Stimulated activated CD8-positive, alpha-beta memory T cell treated with anti-CD3 and anti-CD28 coated beads, Interleukin-4, amount 100 ng/mL, for 1 hour (primary cell): ENCODE measurements at places on chromosomes 6 and 20.
A peak's percentile ranks its signal among the peaks of the same experiment; 100 is the strongest.

GRCh38 chr6:100484474-100484873, 19.8 kb upstream of the SIM1 start:
- no peak for DNase-seq

DNA sequence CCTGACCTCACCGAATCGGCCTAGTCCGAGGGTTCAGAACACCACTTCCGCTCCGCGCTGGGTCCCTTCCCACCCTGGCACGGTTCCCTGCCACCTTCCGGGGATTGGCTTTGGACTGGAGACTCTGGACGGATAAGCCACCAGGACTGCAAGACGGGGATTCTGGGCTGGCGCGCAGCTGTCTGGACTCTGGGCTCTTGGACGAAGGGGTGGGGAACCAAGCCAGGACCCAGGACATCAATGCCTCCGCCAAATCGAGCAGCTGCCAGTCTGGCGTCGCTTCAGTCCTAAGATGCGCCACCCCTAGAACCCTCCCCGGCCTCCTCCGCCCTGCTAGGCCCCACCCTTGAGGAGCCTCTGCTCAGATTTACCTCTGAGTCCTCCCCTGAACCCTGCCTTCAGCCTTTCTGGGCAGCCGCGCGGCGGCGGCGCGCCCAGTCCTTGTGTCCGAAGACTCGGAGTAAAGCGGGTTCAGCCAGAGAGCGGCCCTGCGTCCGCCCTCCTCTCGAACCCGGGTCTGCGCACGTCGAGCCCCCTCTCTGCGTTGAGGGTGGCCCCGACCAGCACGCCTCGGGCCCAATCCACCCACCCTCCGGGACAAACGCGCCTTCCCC, 1.2 kb downstream of the KCNK17 start:
- no peak for DNase-seq

GRCh38 chr6:119442776-119443184, 93.2 kb upstream of the MAN1A1 start:
- DNase-seq, result no peak

DNA sequence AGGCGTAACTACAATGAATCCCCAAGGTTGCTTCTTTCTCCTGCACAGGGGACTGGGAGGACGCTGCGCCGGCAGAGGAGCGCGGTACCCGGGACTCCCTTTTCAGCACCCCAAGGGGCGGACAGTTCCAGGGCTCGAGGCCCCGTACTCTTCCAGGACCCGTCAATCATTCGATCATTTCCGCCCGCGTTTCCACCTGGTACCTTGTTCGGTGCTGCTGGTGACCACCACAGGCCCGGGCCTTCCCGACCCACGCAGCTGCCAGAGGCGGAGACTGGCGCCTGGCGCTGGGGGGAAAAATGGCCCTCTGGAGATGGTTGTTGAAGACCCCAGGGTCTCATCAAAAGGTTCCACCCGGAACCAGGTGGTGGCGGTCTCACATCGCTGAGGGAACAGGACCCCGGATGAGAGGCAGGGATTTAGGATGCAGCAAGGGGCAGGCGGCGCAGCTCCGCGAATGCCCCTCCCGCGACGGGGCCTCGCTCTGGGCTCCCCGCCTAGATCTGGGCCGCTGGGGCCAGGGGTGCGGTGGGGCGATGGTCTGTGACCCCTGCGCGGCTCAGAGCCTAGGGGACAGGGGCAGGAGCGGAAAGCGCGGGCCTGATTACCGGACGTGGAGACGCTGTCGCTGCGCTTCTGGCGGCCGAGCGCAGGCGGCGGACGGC, 744 bp downstream of the VSX1 start:
- DNase-seq, result no peak

DNA sequence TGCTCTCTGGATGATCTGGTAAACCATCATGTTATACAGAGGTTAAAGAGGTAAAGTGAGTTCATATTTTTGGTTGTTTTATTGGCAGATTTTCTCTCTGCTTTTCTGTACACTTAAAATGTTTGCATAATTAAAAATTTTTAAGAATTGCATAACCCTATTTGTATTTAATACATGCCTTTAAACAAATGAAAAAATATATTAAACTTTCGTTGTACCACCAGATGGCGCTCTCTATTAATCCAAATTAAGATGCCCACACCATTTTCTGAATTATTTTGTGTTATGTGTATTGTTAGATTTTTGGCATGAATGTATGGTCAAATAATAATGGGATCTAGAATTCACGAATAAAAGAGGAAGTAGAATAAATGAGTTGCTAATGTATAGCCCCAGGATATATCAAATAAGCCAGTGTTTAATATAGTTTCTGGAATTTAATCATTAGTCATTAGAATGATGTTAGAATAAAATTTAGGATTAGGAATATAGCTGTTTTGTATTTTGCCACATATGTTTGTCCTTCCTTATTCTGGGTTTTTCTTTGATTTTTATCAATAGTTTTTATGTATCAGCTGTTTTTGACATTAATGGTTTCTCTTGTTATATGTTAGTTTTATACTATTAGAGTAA, 38.9 kb downstream of the SMAP1 start:
- DNase-seq, result no peak

GRCh38 chr6:130912434-130912833, 85.2 kb downstream of the SMLR1 start:
- no peak for DNase-seq

GRCh38 chr6:14549304-14549770, 431.8 kb downstream of the CD83 start:
- DNase-seq, result no peak

- DNase-seq, result no peak
These were observed 31.9 kb downstream of the SHLD1 start for GRCh38 chr20:5781798-5782750.

DNA sequence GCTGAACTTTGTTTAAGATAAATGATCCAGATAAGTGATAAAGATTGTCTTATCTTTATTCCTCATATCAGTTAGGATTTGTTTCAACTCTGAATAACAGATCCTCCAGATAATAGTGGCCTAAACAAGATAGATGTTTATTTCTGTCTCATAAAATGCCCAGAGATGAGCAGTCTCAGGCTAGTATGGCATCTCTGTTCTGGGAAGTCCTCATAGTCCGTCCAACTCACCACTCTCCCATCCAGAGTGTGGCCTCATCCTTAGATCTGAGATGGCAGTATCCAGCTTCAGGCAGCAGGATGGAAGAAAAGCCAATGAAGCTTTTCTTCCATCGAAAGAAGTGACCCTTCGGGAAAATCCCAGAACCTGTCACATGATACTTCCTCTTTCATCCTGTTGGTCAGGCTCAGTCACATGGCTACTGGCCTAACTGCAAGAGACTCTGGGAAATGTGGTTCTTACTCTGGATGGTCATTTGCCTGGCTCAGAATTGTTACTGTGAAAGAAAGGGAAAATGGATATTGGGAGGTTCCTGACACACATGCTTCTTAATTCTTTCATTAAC, 29.4 kb upstream of the TAGAP start:
- no peak for DNase-seq

DNA sequence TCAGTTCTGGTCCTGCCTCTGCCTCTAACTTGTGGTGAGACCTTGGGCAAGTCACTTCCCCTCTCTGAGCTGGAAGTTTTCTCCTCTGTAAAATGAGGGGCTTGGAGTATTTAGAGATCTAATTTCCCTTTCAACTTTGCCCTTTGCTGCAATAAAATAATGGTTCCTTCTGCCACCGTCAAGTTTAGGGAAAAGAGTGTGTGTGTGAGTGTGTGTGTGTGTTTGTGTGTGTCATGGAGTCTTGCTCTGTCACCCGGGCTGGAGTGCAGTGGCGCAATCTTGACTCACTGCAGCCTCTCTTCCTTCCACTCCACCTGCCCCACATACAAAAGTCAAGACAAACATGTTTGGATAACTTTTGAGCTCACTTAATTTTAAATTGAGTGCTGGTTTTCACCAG, 39.2 kb upstream of the PIM1 start:
- no peak for DNase-seq

GRCh38 chr6:158029668-158030230, 48.1 kb downstream of the SYNJ2 start:
- no peak for DNase-seq

- no peak for DNase-seq
These were observed 145.0 kb downstream of the PHACTR3 start for GRCh38 chr20:59749301-59749700.

DNA sequence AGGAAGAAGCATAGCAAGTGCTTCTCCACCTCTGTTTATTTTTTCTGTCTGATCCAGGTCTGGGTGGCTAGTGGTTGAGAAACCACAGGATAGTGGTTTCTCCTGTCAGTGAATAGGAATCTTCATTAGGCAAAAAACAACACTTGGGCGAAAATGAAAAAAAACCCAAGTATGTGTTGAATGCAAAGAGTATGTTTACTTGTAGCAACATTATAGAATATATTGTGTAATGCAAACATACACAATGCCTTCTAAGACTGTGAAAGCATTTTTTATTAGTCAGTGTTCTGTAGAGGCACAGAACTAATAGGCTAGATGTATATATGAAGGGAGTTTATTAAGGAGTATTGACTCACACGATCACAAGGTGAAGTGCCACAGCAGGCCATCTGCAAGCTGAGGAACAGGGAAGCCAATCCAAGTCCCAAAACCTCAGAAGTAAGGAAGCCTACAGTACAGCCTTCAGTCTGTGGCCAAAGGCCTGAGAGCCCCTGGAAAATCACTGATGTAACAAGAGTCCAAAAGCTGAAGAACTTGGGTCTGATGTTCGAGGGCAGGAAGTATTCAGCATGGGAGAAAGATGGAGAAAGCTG, 111.1 kb downstream of the UST start:
- no peak for DNase-seq

DNA sequence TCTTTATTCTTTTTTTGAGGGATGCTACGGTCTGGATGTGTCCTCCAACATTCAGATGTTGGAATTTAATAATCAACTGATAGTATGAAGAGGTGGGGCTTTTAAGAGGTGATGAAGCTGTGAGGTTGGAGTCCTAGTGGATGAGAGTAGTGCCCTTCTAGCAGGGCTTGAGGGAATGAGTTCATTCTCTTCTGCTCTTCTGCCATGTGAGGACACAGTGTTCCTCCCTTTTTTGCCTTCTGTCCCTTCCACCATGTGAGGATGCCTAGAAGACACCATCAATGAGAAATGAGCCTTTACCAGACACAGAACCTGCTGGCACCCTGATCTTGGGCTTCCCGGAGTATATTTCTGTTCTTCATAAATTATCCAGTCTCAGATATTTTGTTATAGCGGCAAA, 82.1 kb upstream of the MLIP start:
- DNase-seq, result no peak

- no peak for DNase-seq
These were observed 306.5 kb upstream of the RUNX2 start for GRCh38 chr6:45021676-45022075.

DNA sequence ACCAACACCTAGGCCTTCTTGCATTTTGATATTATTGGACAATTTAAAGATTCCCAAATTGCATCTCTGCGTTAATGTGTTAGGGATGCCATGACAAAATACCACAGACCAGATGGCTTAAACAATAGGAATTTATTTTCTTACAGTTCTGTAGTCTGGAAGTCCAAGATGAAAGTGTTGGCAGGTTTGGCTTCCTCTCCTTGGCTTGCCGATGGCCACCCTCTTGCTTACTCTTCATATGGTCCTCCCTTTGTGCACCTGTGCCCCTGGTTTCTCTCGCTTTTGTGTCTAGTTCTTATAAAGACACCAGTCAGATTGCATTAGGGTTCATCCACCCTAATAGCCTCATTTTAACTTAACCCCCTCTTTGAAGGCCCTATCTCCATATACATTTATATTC, 842.4 kb upstream of the FLRT3 start:
- no peak for DNase-seq

GRCh38 chr6:19435755-19436154, 401.4 kb upstream of the ID4 start:
- DNase-seq, result no peak

DNA sequence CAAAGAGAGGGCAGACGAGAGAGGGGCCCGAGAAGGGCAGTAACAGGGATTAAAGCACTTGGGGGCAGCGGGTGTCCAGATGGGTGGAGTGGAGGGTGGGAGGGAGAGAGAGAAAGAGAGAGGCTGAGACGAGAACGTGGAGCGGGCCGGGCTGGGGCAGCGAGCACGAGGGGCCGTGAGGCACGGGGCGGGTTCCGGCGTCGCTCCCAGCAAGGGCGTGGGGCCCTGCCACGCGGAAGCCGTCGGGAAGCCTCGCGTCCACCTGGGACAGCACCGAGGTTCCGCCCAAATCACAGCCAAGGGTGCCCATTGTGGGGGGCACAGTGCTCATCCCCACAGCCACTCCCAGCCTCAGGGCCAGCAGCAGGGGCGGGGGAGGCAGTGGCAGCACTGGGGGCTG, 49.8 kb downstream of the KCNQ2 start:
- DNase-seq, result no peak

- no peak for DNase-seq
These were observed 8.7 kb downstream of the EZR start for GRCh38 chr6:158810155-158811095.

- DNase-seq, result peak; percentile 34
These were observed at the start of gene SCRT2 for GRCh38 chr20:675453-676314. Gene SCRT2, minus strand, starts transcription at chr20:675802. Its CDS starts 201 bp downstream, at chr20:675601.

- no peak for DNase-seq
These were observed 43.6 kb downstream of the KIAA1755 start for GRCh38 chr20:38216746-38217595.

- DNase-seq, result no peak
These were observed 19.8 kb downstream of the TRDN start for GRCh38 chr6:123616942-123617341.

GRCh38 chr20:31816221-31816620, 2.9 kb upstream of the MYLK2 start:
- no peak for DNase-seq

- DNase-seq, result no peak
These were observed 549.8 kb downstream of the PRKN start for GRCh38 chr6:162177746-162178145.

DNA sequence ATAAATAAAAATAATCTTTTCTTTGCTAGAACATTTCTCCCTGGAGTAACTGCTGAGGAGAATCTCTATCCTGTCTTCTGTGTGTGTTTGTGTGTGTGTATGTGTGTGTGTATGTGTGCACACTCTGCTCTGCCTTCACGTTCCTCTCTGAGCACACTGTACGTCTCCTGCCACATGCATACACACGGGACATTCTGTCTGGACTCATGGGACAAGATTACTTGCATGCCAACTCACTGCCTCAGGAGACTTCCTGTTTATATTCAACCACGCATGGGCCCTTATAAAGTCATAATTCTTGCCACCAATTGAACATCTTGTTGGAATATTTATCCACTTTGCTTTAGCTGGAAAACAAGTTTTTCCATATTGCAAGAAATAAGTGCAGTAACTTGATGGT, 930.6 kb downstream of the KIF16B start:
- DNase-seq, result no peak

DNA sequence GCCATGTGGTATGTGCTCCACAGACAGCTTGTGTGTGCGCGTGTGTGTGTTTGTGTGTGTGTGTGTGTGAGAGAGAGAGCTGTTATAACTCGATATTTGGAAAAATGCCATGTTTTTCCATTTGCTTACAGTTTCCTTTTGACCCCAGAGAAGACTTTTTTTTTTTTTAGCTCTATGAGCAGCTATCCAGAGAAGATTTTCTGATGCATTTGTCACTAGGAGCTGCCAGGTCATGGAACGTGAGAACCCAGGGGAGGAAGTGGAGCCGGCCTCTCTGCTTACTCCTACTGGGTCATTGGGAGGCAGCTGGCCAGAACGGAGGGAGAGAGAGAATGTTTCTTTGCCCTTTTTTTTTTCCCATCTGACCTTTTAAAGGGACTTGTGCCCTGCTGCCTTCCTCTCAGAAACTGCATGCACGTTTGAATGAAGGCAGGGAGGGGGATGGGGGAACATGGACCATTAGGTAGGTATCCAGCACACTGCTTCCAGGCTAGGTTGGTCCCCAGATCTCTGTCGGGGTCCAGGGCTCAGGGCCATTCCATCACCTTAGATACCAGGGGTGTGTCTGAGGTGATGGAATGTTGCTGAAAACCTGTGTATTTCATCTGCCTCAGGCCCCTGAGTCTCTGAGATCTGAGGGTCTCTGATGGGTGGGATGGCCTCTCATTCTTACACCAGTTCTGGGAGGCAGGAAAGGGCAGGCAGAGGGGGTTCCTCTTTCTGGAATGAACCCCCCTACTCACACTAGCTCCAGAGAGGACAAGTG, 11.2 kb upstream of the MRPS18A start:
- DNase-seq, result no peak
